ENCODE measurements at places on chromosomes 13 and 19. TPM values are rescaled to one million over a fixed set of nuclear protein-coding genes. Genes with fewer than 3 reads are reported as not detected.

DNA sequence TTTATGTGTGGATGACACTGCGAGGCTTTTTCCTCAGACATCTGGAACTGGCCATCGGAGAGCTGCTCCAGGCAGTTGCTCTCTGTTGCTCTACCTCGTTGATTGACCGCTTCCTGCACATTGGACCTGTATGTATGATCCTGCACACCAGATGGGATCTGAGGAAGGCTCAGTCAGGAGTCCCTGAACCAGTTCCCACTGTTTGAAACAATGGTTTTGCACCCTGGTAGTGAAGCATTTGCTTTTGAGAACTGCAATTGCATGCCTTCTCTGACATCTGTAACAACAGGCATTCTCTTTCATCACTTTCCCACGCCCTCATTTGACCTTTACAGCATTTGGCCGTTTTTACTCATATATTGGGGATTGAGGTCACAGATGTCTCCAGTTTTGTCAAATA lies 61.1 kb upstream of the NPAS1 start:
- no peak for DNase-seq
- H3K27ac ChIP-seq: peak overlapping the region; percentile 84
- peak overlapping the region; percentile 56 for H3K4me3 ChIP-seq
- peaks cover 51% of the 10 kb centered on the region for H3K4me1 ChIP-seq
- peaks cover 23% of the 10 kb centered on the region for H3K36me3 ChIP-seq
- no peaks in the 10 kb centered on the region for H3K27me3 ChIP-seq

GRCh38 chr19:3378352-3379150 lies 12.2 kb downstream of the NFIC start:
- no peak overlapping the region for H3K4me3 ChIP-seq
- no peak overlapping the region for H3K27ac ChIP-seq
- no peak for DNase-seq
- peaks cover 16% of the 10 kb centered on the region for H3K27me3 ChIP-seq
- H3K36me3 ChIP-seq: peaks cover 4% of the 10 kb centered on the region
- H3K4me1 ChIP-seq: peaks cover 6% of the 10 kb centered on the region

DNA sequence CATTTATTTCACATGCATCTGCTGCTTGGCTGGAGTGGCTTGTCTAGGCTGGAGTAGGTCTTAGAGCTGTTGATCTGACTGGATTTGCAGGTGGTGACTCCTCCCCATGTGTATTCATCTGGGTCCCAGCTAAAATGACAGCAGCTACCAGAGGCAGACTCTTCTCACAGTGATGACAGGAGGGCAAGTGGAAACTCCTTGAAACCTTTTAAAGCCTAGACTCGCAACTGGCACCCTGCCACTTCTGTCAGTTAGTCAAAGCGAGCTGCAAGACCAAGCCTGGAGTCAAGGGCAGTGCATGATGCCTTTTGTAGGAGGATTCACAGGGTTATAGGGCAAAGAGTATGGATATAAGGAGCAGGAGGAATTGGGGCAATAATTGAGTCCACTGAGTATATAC lies 65.2 kb downstream of the TEX26 start:
- no peaks in the 10 kb centered on the region for H3K4me1 ChIP-seq
- H3K27me3 ChIP-seq: peaks cover 18% of the 10 kb centered on the region
- H3K36me3 ChIP-seq: no peaks in the 10 kb centered on the region
- H3K27ac ChIP-seq: no peak overlapping the region
- DNase-seq: no peak
- no peak overlapping the region for H3K4me3 ChIP-seq

DNA sequence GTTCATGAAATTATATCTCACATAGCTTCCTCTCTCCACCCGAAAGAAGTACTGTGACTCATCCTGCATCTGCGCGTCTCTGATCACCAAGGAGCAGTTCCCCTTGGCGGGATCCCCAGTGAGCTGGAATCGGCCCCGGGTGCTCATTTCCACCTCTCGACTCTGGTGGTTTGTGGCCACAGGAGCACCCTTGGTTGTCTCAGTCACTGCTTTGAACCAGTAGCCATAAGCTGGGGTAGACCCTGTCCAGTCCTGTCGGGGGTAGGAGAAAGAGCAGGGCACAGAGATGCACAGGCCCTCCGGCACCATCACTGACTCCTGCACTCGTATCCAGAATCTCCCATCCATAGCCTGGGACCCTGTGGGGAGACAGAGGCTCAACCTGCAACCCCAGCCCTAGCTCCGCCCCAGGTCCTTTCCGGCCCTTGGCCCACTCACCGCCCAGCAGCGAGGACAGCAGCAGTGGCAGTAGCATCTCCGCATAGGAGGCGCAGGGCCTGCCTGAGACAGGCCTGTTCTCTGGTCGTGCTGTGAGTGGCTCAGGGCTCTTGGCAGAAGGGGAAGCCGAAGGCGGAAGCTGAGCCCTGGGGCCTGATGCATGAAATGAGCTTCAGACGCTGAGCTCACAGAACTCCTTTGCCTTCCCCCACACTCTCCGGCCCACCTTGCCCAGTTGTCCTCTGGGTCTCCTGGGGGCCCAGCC lies at the start of gene SIGLEC10:
Gene SIGLEC10, minus strand, starts transcription at position 536 of the 703 bp plus-strand sequence. Its CDS starts 61 bp downstream, at position 475.
- no peak within 1 kb of the TSS for H3K27ac ChIP-seq
- no peak for DNase-seq
- H3K4me3 ChIP-seq: no peak within 1 kb of the TSS

GRCh38 chr19:3140667-3141038 lies 4.8 kb downstream of the GNA15 start:
- H3K27ac ChIP-seq: no peak overlapping the region
- peaks cover 4% of the 10 kb centered on the region for H3K4me1 ChIP-seq
- H3K36me3 ChIP-seq: no peaks in the 10 kb centered on the region
- no peak overlapping the region for H3K4me3 ChIP-seq

DNA sequence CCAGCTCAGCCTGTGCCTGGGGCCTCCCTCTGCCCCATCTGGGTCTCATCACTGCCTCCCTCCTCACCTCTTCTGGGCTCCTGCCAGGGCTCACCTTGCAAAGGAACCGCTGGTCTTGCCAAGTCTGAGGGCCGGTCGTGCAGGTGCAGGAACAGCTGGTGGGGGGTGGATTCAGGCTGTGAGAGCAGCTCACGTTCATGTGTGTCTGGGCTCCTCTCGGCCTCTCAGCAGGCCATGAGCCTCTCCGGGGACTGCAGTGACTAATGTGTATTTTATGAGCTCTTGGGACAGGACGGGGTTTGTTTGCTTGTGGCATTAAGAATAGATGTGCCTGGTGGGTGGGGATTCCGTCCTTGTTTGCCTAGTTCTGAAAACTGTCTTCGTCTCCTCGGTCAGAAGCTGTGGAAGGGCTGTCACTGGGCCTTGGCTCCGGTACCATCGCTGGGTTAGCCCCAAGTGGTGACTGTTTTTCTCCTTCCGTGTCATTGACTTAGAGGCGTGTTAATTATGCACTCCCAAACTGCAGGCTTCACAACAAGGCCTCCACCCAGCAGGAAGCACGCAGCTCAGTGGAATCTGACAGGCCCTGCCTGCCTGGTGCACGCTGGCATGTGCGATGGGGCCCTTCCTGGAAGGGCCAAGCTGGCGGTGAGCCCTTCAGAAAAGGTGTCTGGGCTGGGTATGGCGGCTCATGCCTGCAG lies 77.6 kb downstream of the KDM4B start:
- peaks cover 9% of the 10 kb centered on the region for H3K36me3 ChIP-seq
- H3K4me3 ChIP-seq: peak overlapping the region; percentile 9
- peak overlapping the region; percentile 80 for H3K27ac ChIP-seq
- no peak for DNase-seq
- H3K4me1 ChIP-seq: peaks cover 34% of the 10 kb centered on the region

Gene CCL25
- 1.4 TPM for total RNA-seq

GRCh38 chr13:91348906-91349435 lies 1.5 kb downstream of the MIR17HG start:
- DNase-seq: peak; percentile 96
- peaks cover 37% of the 10 kb centered on the region for H3K4me1 ChIP-seq
- H3K36me3 ChIP-seq: peaks cover 38% of the 10 kb centered on the region
- peaks cover 8% of the 10 kb centered on the region for H3K27me3 ChIP-seq

DNA sequence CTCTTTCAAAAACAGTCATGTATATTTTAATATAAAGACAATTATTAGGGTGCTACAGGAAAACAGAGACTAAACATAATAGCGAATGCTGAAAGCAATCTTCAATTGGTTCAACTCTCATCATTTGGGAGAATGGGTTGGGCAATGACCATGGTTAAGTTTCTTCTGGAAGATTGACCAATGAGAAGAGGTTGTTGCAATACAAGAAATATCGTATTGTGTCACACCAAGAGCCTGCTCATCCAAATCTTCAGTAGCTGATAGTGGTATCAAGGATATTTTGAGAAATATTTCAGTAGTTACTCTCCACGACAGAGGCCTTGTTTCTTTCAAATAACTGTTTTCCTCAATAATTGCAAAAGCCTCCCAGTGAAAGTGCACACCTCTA lies 83.0 kb upstream of the FNDC3A start:
- no peaks in the 10 kb centered on the region for H3K4me1 ChIP-seq
- no peaks in the 10 kb centered on the region for H3K27me3 ChIP-seq
- H3K4me3 ChIP-seq: no peak overlapping the region
- H3K27ac ChIP-seq: no peak overlapping the region
- H3K36me3 ChIP-seq: no peaks in the 10 kb centered on the region
- no peak for DNase-seq
